Uterine smooth muscle cell (primary cell): ENCODE measurements at places on chromosomes 11 and 22. TPM values are rescaled to one million over a fixed set of nuclear protein-coding genes. Genes with fewer than 3 reads are reported as not detected.

Gene P2RY6
- 0.12 TPM in 1 of 2 replicates, not detected in the other for total RNA-seq

Gene TRAF6
- 7.6 and 8.2 TPM in 2 replicates for total RNA-seq

Gene MEN1
- total RNA-seq = 16.6 and 17.4 TPM in 2 replicates

Gene CNGA4
- under 0.01 TPM in 1 of 2 replicates, not detected in the other for total RNA-seq

Gene C1QTNF4
- total RNA-seq = 0.11 and 0.25 TPM in 2 replicates

Gene SERPING1
- 4.3 and 9.6 TPM in 2 replicates for total RNA-seq

Gene TMEM132A
- total RNA-seq = 33.4 and 48.5 TPM in 2 replicates

Gene TSSK2
- not detected in 2 replicates for total RNA-seq

Gene CYTH4
- total RNA-seq = 0.12 and 0.33 TPM in 2 replicates

Gene NRIP3
- 37.9 and 90.8 TPM in 2 replicates for total RNA-seq

Gene ISX
- total RNA-seq = not detected in 2 replicates

Gene SLC22A9
- total RNA-seq = not detected in 2 replicates

Gene RFPL3
- not detected in 2 replicates for total RNA-seq

Gene C11orf42
- total RNA-seq = not detected in 2 replicates

Gene PMM1
- total RNA-seq = 34.9 and 36.0 TPM in 2 replicates

Gene MS4A12
- not detected in 2 replicates for total RNA-seq

Gene CRYBB3
- not detected in 2 replicates for total RNA-seq

Gene SPA17
- 17.1 and 26.1 TPM in 2 replicates for total RNA-seq

Gene ART5
- total RNA-seq = 0.55 and 0.75 TPM in 2 replicates

Gene ARHGEF17
- 37.2 and 38.6 TPM in 2 replicates for total RNA-seq

Gene TP53I11
- total RNA-seq = 9.7 and 13.1 TPM in 2 replicates

Gene MAPK8IP1
- total RNA-seq = 10.1 and 12.3 TPM in 2 replicates

Gene RHOD
- 4.6 and 14.7 TPM in 2 replicates for total RNA-seq

Gene SCGB1D2
- total RNA-seq = not detected in 2 replicates

Gene LSP1
- 0.33 and 0.62 TPM in 2 replicates for total RNA-seq

Gene TECTA
- 0.22 and 0.87 TPM in 2 replicates for total RNA-seq

Gene ACER3
- total RNA-seq = 10.1 and 16.7 TPM in 2 replicates

Gene OAF
- total RNA-seq = 43.6 and 48.5 TPM in 2 replicates

Gene TMEM191B
- 0.12 and 3.2 TPM in 2 replicates for total RNA-seq

Gene HOATZ
- total RNA-seq = under 0.01 TPM in 1 of 2 replicates, not detected in the other

Gene PAMR1
- total RNA-seq = 199 and 512 TPM in 2 replicates

Gene OOSP2
- not detected in 2 replicates for total RNA-seq

Gene MYBPC3
- not detected in 2 replicates for total RNA-seq

Gene SCGB2A2
- total RNA-seq = not detected in 2 replicates

Gene IGSF9B
- 0.11 and 0.50 TPM in 2 replicates for total RNA-seq

Gene FGF19
- total RNA-seq = not detected in 2 replicates

Gene ABCG4
- under 0.01 and 0.12 TPM in 2 replicates for total RNA-seq

Gene RAC2
- 4.0 and 7.7 TPM in 2 replicates for total RNA-seq

Gene RNF215
- 24.1 and 36.1 TPM in 2 replicates for total RNA-seq

Gene IGF2
- 0.11 and 0.25 TPM in 2 replicates for total RNA-seq

Gene SLC43A1
- 18.0 and 22.5 TPM in 2 replicates for total RNA-seq

Gene DNAJB13
- total RNA-seq = not detected in 2 replicates

Gene MS4A3
- not detected in 2 replicates for total RNA-seq

Gene IZUMO1R
- total RNA-seq = not detected in 2 replicates

Gene OR52H1
- total RNA-seq = 0.66 and 1.1 TPM in 2 replicates

Gene KRTAP5-7
- 0.11 TPM in 1 of 2 replicates, not detected in the other for total RNA-seq
